ENCODE measurements at places on chromosomes 1 and 21.

GRCh38 chr1:119646521-119647227 is 1.4 kb downstream of the ZNF697 start:
- no peak for DNase-seq

DNA sequence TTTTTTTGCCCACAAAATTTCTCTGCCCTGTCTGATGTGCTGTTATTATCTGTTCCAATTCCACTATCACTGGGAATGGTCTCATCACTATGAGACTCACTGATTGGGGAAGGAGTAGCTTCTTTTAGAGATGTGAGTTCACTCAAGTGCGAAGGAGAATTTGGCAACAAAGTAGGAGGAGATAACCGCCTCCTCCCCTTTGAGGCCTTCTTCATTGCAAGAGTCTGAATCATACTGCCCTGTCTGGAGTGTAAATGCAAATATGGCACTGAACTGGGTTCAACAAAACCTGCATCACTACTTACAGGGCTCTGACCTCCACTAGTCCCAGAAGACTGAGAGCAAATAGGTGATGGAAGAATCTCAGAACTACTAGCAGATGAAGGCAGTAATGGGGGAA is 83.4 kb downstream of the ASH1L start:
- DNase-seq: no peak

DNA sequence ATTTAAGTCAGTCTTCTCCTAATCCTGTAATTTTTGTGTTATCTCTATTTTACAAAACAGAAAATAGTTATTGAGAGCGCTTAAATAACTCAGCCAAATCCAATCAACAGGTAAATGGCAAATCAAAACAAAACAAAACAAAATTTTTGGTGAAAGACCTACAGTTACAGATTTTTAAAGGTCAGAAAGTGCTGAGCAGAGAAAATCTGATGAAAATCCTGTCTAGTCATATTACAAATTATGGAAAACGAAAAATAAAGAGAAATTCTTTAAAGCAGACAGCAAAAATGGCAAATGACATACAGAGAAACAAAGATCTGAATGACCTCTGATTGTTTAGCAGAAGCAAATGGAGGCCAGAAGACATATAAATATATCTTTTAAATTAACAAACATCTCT is 482.4 kb downstream of the PCP4 start:
- DNase-seq: no peak

GRCh38 chr1:166253076-166253779 is 86.4 kb upstream of the FAM78B start:
- DNase-seq: no peak

DNA sequence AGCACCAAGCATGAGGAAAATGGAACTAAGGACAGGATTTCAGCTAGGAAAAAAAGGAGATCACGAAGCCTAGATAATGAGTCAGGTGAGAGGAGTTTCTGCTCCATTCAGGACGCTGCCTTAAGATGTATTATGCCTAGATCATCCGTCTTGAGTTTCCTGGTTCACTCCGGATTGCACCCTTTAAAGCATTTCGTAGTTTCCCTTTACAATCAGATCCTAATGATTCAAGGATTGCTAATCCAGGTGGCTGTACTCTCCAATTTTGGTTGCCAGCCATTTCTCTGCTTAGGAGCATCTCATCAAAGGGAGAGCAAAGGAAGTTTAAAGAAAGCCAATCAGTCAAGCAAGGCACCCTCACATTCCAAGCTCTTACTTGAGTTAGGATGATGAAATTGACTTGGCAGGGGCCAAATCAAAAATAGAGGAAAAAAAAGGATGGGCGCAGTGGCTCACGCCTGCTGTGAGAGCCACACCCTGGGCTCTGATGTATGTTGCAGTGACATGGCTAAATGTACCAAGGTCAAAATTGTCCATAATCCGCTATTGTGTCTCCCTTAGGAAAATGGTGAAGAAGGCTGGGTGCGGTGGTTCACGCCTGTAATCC is 156.9 kb upstream of the SOD1 start:
- DNase-seq: no peak

GRCh38 chr1:156471496-156472490 is 28.8 kb downstream of the MEF2D start:
- DNase-seq: no peak

DNA sequence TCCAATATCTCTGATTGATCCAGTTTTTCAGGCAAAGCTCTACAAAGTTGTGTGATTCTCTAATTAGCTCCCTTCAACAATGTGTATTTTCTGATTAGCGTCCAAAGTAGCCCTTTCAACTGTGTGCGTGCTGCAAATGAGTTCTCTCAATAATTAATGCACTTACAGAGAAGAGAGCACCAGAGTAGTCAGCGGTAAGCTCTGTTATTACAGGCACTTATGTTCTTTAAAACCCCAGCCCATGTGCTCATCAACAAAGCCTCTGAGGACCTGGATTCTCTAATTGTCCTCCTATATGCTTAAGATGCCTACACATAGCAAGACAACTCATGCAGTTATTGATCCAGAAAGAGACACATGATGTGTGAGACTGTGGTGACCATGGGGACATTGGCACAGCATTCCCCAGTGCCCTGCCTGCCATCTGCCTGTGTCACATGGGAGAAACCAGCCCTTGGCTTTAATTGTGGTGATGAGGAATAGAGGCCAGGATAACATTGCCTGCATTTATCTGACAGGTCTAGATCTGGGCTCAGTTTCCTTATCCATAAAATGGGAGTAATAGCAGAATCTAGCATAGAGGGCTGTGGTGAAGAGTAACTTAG is 151.7 kb downstream of the PCP4 start:
- no peak for DNase-seq

DNA sequence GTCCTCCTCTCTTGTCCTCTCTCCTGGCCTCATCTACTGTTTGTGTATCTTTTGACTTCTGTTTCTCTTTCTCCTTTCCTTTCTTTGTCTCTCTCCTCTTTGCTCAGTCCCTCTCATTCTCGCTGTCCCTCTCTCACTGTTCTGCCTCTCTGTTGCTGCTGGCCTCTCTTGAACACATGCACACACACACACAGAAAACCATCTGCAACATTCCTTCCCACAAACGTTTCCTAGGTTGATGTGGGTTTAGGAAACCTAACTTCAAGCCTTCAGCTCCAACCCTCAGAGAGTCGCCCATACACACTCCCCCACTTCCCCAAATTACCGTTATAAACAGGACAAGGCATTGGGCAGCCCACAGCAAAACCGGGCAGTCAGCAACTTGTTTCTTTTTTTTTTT is 10.9 kb upstream of the SSBP3 start:
- DNase-seq: no peak

GRCh38 chr1:10667861-10668761 is 128.3 kb downstream of the CASZ1 start:
- DNase-seq: no peak

DNA sequence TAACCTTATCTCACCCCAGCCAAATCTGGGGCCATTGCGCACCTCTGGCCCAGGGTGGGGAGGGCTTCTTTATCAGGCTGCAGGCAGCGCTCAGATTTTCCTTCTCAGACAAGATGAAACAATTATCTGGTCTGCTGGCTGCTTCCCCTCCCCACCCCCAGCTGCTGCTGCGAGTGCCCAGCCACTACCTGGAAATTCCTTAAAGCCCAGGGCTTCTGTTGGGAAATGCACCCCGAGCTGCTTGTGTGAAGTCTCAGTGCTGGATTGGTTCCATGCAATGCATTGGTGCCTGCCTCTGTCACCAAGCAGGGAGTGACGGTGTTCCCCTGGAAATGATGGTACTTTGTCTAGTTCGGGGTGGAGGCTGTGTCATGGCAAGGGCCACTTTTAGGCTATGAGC is 18.5 kb upstream of the ACTL8 start:
- DNase-seq: no peak

GRCh38 chr1:4526747-4527146 is 127.7 kb upstream of the AJAP1 start:
- no peak for DNase-seq

- no peak for DNase-seq
Observed at GRCh38 chr21:14926186-14926585, 138.6 kb downstream of the NRIP1 start.

DNA sequence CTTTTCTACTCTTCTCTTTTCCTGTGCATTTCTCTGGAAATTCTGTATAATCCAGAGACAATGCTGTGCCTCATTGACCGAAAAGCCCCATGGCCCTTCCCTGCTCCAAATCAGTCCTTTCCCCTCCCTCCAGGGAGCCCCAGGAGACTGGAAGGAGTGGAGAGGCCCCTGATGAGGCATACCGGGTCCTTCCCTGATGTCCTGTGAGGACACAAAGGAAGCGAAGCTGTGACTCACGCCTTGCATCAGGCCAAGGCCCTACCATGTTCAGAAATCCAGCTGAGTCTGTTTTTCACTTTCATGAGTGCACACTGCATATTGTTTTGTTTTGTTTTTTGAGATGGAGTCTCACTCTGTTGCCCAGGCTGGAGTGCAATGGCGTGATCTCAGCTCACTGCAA is 38.7 kb upstream of the BECN2 start:
- no peak for DNase-seq

DNA sequence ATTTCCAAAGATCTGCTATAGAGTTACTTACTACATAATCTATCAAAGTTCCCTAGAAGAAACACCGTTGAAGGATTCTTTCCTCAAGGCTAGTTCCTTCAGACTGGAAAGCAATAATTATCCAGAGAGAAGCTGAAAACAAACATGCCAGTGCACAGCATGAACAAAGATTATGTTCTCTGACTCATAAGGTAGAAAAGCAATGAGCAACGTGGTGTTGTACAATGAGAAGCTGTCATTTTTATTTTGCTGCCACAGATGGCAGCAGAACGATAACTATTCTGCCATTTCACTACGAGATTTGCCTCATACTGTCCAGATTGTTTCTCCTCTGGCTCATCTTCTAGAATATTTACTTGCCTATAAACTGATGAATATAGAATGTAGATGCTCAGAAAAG is 10.7 kb downstream of the EXTL2 start:
- DNase-seq: no peak

DNA sequence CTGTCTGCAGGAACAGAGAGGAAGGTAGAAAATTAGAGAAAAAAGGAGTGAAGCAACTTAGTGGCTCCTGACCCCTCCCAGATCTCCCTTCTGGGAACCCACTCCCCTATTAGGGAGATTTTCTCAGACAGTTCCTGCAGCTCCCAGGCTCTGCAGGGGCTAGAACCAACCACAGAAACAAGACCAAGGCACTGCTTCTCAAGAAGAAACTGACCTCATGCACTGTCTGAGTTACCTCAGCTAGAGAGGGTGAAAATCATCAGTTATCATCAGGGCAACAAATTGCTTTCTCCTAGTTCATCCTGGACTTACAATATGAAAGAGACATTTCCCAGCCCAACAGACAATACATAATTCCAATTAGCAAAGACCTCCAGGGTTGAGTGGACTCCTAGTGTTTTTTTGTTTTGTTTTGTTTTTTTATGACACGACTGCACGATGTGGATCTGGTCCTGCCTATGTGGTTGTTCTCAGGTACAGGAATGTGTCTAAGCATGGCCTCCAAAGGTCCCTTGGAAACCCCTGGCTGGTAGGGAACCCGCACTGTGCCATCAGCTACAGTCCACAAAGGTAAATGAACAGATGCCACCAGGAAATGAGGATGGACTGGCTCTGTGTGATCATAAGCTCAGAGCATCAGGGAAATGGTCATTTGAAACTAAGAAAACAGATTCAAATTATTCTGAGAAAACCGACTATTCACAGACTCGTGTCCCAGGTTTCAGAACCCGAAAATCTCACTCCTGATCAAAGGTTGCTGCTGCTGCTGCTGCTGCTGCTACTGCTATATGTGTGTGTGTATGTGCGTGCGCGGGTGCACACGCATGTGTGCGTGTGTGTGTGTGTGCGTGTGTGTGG is 65.3 kb downstream of the LAMC2 start:
- DNase-seq: no peak

DNA sequence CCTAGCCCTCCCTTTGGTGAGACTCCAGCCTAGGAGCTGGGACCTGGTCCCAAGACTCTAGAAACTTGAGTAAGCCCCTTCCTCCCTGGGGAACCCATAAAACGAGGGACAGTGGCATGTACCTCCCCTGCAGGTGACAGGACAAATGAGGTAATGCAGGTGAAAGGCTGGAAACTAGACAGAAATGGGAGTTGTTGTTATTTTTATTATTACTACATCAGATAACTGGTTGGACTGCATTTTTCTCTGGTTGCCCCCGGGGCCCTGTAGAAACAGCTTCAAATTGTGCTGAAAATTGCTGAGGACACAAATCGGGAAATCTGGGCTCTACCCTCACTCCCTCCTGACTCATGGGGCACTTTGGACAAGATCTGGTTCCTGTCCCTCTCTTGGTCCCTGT is 132.3 kb upstream of the WNT4 start:
- DNase-seq: no peak

- no peak for DNase-seq
Observed at GRCh38 chr1:84800090-84801073, 92.6 kb downstream of the LPAR3 start.

- DNase-seq: no peak
Observed at GRCh38 chr1:209607795-209608178, 24.3 kb downstream of the CAMK1G start.

- no peak for DNase-seq
Observed at GRCh38 chr1:218702775-218703174, 357.6 kb downstream of the TGFB2 start.

DNA sequence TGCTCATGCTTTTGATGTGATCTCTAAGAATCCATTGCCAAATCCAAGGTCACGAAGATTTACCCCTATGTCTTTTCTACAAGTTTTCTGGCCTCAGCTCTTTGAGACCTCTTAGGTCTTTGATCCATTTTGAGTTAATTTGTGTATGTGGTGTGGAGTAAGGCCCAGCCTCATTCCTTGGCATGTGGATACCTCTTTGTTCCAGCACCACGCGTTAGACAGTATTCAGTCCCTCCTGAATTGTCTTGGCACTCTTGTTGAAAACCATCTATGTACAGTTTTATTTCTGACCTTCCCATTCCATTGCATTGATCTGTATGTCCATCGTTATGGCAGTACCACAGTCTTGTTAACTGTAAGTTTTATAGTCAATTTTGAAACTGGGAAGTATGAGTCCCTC is 8.0 kb upstream of the FTCD start:
- no peak for DNase-seq

GRCh38 chr1:156920233-156921052 is at the start of gene LRRC71:
LRRC71 (plus strand) TSS chr1:156920632; CDS start chr1:156920804, 172 bp downstream.
- DNase-seq: peak; percentile 62

DNA sequence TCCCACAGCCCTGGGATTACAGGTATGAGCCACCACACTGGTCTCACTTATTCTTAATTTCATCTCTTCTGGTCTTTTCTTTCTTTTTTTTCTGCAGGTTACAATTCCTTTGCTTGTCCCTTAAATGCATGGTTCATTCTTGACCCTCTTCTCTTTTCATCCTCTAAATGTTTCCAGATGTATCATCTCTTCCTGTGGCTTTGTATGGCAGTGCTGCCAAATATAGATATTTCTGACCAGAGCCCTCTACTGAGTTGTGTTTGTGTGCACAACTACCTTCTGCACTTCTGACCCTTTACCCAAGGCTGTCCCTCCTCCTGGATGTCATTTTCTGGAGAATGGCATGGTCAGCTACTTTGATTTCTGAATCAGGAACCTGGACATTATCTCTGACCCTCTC is 32.5 kb downstream of the OLFML3 start:
- no peak for DNase-seq

GRCh38 chr1:204174958-204175357 is 8.8 kb upstream of the REN start:
- no peak for DNase-seq

GRCh38 chr1:101030881-101031280 is 5.3 kb upstream of the DPH5 start:
- DNase-seq: no peak

GRCh38 chr1:222791006-222791710 is 23.7 kb upstream of the DISP1 start:
- no peak for DNase-seq

GRCh38 chr1:20834780-20835179 is 47.7 kb upstream of the HP1BP3 start:
- DNase-seq: no peak
